ENCODE measurements at places on chromosomes 6 and 20.

- DNase-seq, result no peak
Observed at GRCh38 chr20:59850018-59850641, 83.3 kb downstream of the SYCP2 start.

GRCh38 chr6:49499623-49500022, at the start of gene GLYATL3:
Gene GLYATL3, plus strand, starts transcription at chr6:49499923. Its CDS starts 12,068 bp downstream, at chr6:49511991.
- DNase-seq, result no peak

DNA sequence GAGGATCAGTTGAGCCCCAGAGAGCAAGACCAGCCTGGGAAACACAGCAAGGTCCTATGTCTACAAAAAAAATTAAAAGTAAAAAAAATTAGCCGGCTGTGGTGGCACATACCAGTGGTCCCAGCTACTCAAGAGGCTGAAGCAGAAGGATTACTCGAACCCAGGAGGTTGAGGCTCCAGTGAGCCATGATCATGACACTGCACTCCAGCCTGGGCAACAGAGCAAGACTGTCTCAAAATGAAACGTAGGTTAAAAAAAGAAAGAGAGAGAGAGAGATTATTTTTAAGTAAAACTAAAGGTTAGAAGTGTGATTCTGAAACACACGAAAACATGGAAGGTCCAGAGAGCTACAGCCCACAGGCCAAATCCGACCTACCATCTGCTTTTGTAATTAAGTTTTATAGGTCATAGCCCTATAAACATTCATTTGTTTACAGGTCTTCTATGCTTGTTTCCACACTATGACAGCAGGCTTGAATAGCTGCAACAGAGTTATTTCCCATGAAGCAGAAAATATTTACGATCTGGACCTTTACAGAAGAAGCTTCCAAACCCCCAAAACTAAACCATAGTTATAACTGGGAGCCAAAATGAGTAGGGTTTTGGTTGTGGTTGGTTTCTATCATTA, 279.7 kb downstream of the GMDS start:
- DNase-seq, result no peak

- no peak for DNase-seq
Observed at GRCh38 chr6:52868240-52868639, 27.6 kb upstream of the GSTA5 start.

DNA sequence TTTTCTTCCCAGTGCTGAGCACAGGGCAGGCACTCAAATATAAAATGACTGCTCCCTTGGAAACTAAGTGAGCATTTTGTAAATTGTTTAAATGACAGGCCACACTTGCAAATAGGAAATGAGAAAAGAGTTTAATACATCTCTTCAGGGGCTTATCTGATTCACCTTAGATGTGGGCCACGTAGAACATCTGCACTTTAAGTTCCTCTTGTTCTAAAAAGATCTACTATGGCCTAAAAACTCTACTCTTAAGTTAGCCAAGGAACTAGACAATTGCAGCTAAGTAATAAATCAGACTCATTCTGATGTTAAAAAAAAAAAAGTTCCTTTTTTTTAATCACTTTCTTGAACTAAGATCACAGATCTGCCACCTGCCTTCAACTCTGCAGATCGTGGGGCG, 126.3 kb downstream of the KIF16B start:
- no peak for DNase-seq

DNA sequence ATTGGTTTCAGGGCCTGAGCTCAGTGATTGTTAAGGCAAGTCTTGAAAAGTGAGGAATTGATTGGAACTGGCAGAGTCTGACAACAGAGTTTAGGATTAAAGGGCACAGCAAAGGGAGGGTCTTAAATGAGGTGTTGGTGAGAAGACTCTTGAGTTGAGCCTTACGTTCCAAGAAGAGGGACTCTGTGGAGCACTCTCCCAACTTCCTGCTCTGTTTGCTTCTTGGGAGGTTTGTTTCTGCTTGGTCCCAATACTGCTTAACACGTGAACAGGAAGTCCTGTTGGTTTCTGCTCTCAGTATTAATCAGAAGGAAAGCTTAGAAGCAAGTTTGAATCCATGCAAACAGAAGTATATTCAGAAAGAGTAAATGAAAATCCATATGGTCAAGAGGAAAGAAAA, 15.6 kb upstream of the SYNDIG1 start:
- no peak for DNase-seq

DNA sequence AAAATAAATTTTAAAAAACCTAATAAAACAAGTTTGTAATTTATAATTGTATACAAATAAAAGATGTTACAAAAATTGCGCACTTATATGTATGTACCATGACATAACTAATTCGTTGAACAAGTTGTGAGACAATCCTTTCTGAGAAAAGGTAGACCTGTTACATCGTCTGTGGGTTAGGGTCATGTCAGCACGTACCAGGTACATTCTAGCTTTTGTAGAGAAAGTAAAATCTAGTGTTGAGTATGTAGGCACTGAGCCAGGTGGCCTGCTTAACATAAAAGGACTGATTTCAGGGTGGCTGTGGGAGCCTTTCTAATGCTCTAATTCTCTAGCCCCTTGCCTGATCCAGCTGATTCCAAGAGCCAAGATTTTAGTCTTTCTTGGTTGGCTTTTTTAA, 10.4 kb downstream of the RPL7L1 start:
- DNase-seq, result no peak

- no peak for DNase-seq
Observed at GRCh38 chr6:61649845-61650244, 636.2 kb downstream of the KHDRBS2 start.

DNA sequence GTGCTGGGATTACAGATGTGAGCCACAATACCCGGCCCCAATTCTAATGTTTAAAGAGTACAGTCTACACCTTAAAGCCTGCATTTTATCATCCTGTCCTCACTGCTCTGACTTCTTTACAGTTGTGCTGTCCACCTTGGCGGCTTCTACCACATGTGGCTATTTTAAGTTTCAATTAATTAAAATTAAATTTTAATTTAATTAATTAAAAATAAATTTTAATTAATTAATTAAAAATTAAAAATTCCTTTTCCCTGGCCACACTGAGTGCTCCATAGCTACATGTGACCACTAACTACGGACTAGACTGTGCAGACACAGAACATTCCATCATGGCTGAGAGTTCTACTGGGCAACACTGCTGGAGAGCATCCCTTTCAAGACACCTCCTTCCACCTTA, 27.4 kb downstream of the ATP9A start:
- no peak for DNase-seq

GRCh38 chr6:20719980-20720379, 185.7 kb downstream of the CDKAL1 start:
- no peak for DNase-seq

- DNase-seq, result no peak
Observed at GRCh38 chr6:105077596-105078385, 102.0 kb downstream of the POPDC3 start.

- no peak for DNase-seq
Observed at GRCh38 chr6:115617031-115617430, 443.7 kb downstream of the FRK start.

DNA sequence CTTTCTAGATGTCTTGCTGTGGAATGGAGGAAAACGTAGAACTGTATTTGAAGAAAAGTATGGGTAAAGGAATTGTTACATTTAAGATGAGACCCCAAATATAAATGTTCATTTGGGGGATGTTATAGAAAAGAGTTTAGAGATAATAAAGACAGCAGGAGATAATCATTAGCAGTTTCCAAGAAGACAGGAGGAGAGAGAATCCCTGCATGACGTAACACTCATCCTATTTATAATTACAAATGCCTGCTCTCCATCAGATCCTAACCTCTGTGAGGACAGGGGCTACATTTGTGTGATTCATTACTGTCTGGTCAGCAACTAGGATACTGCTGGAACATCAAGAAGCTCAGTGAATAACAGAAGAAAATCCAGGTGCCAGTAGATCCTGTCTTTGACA, 133.0 kb upstream of the HDDC2 start:
- no peak for DNase-seq

DNA sequence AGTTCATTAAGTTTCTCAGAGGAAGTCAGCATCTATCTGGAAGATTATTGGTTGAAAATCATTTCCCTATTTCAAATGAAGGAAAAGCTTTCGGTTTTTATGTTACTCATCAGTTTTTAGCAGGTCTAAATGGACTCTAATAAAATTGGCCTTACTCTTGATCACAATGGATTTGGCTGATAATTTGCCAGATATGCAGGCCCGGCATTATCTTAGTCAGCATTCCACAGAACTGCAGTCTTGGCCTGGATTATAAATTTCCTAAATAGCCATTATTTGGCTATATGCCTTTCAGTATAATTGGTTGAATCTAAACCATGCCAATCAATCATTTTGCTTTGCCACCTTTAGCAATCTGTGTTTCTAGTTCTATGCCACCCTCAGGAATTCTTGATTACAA, 91.7 kb upstream of the KCNQ5 start:
- no peak for DNase-seq

Measured in NCI-H1048 (cell line).